ENCODE measurements at places on chromosomes 1 and 21. TPM values are rescaled to one million over a fixed set of nuclear protein-coding genes. Genes with fewer than 3 reads are reported as not detected.

The PPIAL4G gene
- not detected for total RNA-seq

The CCDC17 gene
- 0.58 TPM for total RNA-seq

The SLC9C2 gene
- total RNA-seq: not detected

The TAS1R1 gene
- total RNA-seq: not detected

The SRGAP2C gene
- 27.6 TPM for total RNA-seq

The GRHL3 gene
- under 0.01 TPM for total RNA-seq

The HOOK1 gene
- under 0.01 TPM for total RNA-seq

The PCP4L1 gene
- under 0.01 TPM for total RNA-seq

The GBP7 gene
- not detected for total RNA-seq

The AGMAT gene
- 2.7 TPM for total RNA-seq

The FBXO2 gene
- total RNA-seq: 0.19 TPM

The SAMD13 gene
- total RNA-seq: 0.77 TPM

The TLR5 gene
- 0.28 TPM for total RNA-seq

The RABIF gene
- total RNA-seq: 2.8 TPM

The MRPL55 gene
- total RNA-seq: 72.9 TPM

The HSF2BP gene
- 0.96 TPM for total RNA-seq

The ELF3 gene
- total RNA-seq: 2.5 TPM

The LAPTM5 gene
- total RNA-seq: 0.28 TPM

All from regular cardiac myocyte (primary cell).